Fibroblast of skin of right quadriceps (primary cell): ENCODE measurements at places on chromosomes 1 and 21.

- no peak for DNase-seq
These were observed 126.9 kb upstream of the ERRFI1 start for GRCh38 chr1:8152731-8153702.

DNA sequence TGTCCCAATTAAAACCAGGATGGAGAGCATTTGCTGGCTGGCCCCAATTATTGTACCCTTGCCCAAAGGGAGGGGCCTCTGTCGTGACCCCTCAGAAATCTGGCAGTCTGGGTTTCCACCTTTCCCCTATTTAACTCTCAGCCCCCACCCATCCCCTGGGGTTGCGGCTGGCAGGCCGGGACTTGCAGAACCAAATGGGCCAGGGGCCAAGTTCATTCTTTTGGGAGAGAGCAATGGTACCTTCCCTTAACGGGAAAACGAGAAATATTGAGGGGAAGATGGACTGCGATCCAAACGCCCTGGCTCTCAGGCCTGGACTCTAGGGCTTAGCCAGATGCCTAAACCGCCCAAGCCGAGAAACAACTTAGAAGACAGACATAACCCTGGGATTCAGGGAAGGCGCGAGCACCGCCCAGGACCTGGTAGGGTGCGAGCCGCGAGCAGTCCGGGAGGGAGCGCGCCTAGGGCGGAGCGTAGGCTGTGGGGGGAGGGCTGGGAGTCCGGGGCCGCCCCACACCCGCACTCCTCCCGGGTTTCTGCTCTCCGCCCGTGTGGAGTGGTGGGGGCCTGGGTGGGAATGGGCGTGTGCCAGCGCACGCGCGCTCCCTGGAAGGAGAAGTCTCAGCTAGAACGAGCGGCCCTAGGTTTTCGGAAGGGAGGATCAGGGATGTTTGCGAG lies at the start of gene SLC27A3:
Gene SLC27A3, plus strand, starts transcription at position 628 of the 678 bp plus-strand sequence. CDS start 91 bp downstream, outside the sequence.
- DNase-seq: peak; percentile 53

DNA sequence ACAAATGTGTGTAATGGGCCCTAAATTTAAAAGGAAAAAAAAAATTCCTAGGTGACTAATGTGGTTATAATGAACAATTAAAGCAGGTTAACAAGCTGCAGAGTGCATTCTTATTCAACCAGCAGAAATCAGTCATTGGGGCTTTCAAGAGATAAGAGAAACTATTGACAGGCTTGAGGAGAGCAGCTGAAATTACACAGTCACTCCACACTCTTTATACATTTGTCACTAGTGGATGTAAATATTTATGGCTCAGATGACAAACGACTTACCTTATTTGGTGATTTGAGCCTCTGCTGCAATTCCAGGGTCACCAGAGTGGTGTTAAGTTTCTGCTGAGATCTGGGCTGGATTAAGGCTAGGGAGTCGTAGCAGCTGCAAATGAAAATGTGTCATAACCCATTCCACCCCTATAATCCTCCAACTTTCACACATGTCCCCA lies 896.3 kb downstream of the TTLL7 start:
- DNase-seq: peak; percentile 97

DNA sequence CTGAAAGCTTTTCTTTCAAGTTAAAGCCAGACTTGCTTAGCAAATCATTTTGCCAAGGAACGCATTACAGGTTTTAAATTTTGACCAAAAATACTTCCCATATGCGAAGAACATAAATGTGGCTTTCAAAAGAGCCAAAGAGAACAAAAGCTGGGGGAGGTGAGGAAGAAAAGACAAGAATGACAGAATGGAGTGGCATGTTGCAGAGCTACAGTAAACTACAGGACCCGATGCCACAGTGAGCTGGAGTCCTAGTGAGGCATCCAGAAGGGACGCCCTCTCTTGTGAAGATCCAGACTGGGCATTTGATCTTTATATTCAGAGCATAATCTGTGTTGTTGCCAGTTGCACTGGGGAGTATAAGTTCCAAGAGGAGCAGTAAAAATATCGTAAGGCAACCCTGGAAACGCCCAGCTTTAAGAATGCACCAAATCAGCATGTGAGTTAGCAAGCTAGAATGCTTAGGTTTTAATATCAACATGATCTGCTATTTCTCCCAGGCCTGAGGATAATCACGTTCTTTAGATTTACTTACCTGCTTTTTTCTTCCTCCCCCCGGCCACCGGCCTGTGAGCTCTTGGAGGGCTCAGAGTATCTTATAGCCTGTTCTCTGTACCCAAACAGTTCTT lies 48.4 kb upstream of the HOOK1 start:
- peak; percentile 23 for DNase-seq

DNA sequence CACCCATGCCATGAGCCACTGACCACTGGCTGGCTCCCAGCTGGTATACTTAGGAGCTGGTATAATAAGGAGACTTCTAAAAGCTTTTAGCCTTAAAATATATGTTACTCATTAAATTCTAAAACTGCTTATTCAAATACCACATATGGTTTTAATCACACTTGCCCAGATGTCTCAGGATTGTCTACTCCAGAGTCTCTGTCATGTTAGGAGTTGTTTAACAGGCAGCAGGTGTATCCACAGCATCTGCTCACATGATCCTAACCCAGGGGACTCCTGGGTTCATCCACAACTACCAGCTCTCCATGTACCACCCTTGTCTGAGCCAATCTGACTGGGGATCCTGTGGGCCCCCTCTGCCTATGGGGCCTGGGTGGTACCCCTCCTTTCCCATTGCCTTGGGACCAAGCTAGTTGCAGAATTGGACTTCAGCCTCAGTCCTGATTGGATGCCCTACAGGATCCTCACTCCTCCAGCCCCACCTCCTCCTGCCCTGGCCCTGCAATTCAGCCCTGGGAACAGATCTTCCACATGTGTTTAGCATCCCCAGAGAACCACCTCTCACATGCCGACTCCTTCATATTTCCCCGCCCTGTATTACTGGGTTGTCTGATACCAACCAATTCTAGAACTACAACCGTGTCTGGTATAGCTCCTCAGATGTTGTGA lies 61.3 kb downstream of the BCAR3 start:
- DNase-seq: peak; percentile 71

DNA sequence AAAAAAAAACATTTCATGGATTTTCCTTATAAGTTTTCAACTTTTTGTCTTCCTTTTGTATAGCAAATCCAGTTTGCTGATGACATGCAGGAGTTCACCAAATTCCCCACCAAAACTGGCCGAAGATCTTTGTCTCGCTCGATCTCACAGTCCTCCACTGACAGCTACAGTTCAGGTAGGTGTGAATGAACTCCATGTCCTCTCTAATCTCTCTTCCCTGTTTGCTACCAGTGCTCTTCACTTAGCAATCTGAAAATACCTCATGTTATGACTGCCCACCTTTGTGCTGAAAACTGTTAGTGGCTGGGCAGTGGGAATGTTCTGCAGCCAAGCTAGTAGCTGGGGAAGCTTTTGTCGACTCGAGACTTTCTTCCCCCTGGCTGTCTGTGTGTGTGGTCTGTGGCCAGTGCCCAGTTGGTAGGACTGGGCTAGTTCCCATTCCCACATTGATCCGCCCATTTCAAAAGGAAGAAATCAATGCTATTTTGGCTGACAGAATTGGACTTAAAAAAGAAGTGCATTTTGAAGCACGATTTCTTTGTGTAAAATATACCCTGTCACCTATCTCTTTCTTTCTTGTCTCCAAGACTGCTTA lies 24.5 kb downstream of the AHCYL1 start:
- no peak for DNase-seq

DNA sequence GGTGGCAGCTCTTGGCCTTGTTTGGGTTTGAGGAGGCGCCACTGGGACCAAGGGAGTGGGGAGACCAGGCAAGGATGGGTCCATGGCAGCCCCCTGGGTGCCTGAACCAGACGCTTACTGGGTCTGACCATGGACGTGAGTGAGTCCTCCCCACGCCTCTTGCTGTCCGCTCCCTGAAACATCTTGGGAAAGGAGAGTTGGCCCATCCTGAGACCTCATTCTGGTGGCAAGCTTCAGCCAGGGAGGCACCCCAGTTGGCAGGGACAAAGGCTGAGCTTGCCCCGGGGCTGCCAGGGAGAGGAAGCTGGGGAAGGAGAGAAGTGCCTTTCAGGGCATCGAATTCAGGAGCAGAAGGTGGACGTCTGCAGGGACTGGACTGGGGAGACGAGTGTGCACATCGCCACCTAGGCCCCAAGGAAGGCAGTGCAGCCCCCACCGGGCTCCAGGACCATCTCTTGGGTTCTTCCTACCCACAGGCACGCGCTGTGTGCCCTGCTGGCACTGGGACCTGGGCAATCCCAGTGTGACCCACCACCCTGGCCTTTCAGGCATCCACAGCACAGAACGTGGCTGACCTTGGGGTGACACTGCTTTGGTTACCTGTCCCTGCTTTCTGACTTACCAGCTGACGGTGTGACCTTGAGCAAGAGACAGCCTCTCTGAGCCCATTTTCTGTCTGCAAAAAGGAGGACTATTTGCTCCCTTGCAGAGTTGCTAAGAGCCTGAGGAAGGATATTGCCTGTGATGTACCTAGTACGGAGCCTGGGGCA lies 132.9 kb upstream of the WNT4 start:
- peak; percentile 35 for DNase-seq

DNA sequence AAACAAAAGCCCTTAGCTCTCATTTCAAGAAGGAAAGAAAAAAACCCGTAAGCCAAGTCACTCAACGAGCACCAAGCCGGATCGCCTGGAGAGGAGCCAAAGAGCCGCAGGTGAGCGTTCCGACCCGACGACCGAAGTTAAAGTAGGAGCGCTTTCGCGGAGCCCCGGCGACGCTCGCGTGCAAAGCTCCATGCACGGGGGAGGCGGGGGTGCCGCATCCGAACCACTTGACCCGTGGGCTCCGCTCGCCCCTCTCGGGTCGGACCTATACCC lies 382 bp downstream of the GPBP1L1 start:
- DNase-seq: no peak

- no peak for DNase-seq
These were observed 34.2 kb downstream of the L1TD1 start for GRCh38 chr1:62228883-62229187.
